ENCODE measurements at places on chromosomes 5 and 9.
A peak's percentile ranks its signal among the peaks of the same experiment; 100 is the strongest.

- DNase-seq = no peak
Observed at GRCh38 chr9:114417511-114417910, 29.7 kb upstream of the AKNA start.

DNA sequence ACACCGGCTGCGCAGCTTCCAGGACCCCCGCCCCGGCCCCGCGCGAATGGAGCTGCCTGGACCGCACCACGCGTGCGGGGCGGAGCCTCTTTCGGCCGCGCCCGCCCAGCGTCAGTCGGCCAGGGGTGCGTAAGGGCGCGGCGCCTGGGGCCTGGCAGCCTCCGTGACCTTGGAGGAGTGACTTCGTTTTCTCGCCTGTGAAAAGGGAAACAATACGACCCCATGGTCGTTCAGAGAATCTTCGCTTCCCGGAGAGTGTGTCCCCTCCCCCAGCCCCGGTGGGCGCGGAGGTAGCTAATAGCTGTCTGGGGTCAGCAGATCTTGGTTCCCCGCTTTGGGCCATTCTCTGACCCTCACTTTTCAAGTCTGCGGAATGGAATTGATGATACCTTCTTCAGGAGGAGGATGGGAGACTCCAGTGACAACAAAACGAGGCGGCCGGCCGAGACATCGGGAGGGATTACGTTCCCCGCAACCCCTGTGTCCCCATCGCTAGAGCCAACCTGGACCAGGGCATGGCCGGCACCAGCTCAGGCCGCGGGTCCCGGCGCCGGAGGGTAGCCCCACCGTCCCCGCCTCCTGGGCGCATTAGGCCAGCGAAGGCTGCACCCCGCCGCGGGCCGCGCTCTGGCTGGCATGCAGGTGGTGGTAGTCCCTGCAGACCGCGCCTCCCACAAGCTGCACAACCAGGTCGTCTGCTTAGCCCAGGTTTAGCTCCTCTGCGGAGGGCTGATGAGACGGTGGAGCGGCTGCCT lies 5.5 kb upstream of the CDHR2 start:
- peak; percentile 82 for DNase-seq

- DNase-seq = no peak
Observed at GRCh38 chr5:31329715-31330114, 136.2 kb downstream of the CDH6 start.

DNA sequence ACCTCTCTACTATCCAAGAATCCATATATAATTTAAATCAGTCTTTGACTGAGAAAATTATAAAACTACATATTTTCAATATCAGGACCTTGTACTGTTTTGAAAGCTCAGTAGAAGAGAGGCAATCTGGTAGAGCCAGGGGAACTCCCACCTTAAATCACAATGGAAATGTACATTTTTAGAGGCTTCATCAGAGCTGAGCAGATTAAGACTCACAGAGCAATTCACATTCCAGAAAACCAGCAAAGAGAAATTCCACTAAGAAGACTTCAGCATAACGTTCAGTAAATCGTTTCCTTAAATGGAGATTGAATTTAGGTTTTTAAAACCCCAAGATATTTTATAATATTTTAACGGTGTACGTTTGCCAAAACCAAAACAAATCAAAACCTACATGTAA lies 227.8 kb upstream of the TRPM3 start:
- DNase-seq = no peak

DNA sequence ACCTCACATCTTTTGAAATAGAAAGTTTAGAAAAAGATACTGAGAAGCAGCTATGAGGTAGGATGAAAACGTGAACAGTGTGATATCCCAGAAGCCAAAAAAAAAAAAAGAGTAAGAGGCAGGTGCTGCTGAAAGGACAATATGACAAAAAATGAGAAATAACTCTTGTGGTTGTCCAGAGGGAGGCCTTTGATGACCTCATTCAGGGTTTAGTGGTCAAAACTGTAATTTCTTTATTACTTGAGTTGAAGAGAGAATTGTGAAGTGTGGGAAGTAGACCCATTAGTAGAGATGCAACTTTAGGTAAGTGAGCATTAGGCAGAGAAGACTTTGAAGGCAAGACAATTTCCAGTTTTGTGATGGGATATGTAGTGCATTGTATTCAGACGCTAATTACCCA lies 1306.3 kb upstream of the ACO1 start:
- DNase-seq = no peak

- DNase-seq = no peak
Observed at GRCh38 chr5:143914756-143915155, 102.8 kb downstream of the HMHB1 start.

GRCh38 chr5:169861934-169862333 lies 118.4 kb downstream of the INSYN2B start:
- DNase-seq = no peak

- DNase-seq = no peak
Observed at GRCh38 chr5:30725073-30725472, 468.4 kb upstream of the CDH6 start.

DNA sequence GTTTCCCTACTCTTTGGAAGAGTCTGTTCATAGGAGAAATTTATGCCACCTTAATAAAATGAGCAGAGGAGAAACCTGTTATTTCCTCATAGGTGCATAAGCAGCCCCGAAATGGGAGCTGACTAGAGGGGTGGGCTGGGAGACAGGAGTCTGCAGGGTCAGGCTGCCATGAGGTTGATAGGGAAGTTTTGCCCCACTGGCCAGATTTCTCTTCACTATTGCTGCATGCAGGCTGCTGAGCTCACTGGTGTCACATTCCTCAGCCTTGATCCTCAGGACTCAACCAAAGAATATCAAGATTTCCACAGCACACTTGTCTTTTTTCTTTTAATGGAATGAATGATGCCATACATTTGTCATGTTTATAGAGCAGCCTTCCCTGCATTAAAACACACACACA lies 60.7 kb downstream of the BHMT start:
- DNase-seq = no peak
